Spinal cord (tissue), 10 donors: ENCODE measurements at places on chromosomes 5 and 9.

- no peak for DNase-seq
Observed at GRCh38 chr5:169809281-169809680, 171.0 kb downstream of the INSYN2B start.

GRCh38 chr5:53922508-53923498 lies 362.4 kb downstream of the NDUFS4 start:
- no peak for DNase-seq

- peak; percentile 50 for DNase-seq
Observed at GRCh38 chr5:13133951-13134350, 810.5 kb downstream of the DNAH5 start.

DNA sequence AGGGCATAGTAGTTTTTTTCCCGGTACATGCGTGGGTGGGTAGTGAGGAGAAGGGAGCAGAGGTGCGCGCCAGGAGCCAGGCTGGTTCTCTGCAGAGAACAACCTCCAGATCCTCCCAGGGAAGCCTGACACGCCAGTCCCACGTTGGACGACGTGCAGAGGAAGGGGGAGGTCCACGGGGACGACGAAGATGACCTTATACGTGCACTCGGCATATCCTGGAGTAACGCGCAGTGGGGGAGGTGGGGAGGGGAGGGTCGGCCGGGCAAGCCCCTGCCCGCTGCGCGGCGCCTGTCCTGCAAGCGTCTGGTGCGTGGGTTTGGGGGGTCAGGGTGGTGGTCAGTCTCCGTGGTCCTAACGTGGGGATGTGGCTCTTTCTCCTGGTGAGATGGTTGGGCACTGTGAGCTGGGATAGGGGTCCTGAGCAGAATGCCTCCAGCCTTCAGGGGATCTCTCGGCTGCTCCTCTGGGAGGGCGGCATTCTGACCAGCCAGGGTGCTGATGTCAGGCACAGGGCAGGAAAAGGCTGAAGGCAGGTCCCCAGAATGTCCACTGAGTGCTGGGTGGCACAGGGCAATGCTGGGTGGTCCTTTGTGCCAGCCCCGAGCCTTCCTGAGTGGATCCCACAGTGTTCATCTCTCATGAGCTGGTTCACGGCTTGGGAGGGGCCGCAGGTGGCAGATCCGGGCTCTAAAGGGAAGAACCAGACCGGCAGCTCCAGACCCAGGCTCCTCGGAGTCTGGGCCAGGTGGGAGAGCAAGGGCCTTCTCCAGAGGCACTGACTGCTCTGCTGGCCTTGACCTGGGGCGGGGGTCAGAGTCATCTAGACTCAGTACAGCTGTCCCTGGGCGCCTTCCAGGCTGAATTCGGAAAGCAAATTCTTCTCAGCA lies 10.5 kb upstream of the SCGB3A1 start:
- DNase-seq = no peak

DNA sequence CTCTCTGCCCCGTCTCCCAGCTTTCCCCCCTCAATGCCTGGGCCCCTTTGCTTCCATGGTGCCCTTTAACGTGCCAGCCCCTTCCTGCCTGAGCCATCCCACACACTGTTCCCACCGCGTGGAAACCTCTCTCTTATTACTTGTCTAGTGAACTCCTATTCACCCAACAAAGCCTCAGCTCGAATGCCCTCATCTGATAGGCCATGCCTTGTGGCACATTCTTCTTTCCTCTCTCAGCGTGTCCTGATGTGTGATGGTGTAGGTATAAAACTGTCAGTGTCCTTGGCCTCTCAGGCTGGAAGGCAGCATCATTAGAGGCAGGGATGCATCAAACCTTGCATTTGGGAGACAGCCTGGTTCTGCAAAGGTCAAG lies 152.3 kb downstream of the OLFM1 start:
- no peak for DNase-seq

DNA sequence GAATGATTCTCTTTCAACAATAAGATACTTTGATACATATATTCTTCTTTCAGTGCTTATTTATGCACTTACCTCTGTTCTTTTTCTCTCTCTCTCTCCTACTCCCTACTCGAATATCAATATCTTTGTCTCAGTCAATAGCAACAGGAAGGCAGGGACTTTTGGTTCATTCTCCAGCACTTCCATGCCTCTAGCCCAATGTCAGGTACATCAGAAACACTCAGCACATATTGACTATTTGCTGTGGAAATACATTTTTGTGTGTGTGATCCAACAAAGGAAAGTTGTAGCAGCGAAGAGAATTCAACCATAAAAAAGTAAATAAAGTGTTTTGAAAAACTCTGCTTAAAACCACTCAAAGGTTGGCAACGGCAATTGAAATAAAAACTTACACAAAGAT lies 12.6 kb downstream of the DIRAS2 start:
- DNase-seq = no peak

GRCh38 chr9:109109967-109110328 lies 9.8 kb downstream of the TMEM245 start:
- no peak for DNase-seq

DNA sequence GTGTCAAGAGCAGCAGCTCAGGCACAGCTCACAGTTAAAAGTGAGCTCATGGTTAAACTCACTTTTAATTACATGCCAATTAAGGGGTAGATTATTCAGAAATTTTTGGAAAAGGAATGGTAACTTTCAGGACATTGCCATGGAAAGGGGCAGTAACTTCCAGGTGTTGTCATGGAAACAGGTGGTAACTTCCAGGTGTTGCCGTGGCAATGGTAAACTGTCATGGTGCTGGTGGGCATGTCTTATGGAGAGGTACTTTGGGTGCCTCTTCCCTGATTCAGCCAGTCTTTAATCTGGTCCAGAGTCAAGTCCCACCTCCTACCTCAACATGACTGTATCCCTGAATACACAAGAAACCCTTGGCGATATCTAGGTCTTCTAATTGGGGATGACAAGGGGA lies 223.2 kb upstream of the TAS2R1 start:
- no peak for DNase-seq

- no peak for DNase-seq
Observed at GRCh38 chr9:129141066-129142041, 30.1 kb downstream of the PTPA start.

DNA sequence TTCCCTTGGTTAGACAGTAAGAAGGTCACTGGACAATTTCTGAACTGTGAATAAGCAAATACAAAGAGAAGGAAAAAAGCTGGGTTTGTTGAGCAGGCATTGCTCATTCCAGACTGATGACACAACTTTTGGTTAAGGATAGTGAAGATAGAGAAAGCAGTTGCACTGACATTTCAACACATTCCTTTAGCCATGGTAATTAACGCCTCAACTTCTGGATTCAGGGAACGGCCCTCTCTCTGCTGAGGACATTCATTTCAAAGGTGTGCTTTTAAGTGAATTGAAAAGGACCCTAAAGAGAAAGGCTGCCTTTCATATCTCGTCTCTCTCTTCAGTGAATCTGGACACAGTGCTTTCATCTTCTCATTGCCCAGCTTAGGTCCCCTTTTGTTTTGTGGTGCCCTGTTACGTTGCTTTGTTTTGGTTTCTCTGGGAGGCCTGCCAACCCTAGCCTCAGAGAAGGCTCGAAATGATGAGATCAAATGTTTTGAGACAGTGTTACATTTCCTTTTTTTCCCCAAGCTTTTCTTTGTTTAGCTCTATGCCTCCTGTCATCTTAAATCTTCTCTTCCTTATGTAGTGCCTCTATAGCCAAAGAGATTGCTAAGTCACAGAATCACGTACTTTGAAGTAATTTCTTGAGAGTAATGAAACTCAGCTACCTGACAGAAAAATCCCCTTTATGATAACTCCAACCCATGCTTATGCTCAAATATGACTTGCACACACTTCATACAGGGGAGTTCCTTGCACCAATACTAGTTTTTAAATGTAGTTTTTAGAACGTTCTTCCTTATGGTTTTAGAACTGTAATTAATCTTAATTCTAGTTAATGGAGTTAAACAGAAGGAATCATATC lies 94.4 kb upstream of the IFNE start:
- DNase-seq = no peak

GRCh38 chr9:84917366-84918070 lies 248.0 kb downstream of the NTRK2 start:
- peak; percentile 91 for DNase-seq

GRCh38 chr9:101671567-101671966 lies 66.9 kb downstream of the GRIN3A start:
- no peak for DNase-seq

DNA sequence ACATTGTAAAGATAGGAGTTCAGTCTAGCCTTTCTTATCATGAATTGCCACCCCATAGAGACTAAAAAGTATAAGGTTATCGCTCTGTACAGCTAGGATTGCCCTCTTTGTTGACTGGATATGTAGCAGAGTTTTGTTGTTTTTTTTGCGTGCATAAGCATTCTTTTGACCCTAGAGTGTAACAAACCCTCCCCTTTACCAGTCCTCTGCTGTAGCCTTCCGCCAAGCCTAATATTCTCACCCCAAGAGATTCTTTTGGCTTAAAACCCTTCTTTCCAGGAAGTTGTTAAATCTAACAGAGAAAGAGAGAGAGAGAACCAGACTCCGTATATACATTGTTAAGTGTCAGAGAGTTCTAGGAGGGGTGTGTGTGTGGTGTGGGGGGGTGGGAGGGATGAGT lies 113.9 kb downstream of the FGF1 start:
- DNase-seq = no peak

DNA sequence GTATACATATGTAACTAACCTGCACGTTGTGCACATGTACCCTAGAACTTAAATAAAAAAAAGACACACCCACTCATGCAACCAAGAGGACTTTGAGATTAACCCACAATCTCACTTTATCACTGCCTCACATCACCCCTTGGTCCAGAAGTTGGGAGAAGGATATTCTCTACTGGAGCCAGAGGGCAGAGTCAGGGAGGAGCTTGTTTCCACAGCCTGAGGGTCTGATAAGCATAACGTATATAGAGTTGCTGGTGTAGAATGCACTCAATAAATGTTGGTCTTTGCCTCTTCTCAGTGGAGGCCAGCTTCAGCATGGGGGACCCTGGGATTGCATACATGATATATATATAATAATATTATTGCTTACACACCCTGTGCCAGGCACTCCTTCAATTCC lies 10.1 kb downstream of the KCNV2 start:
- no peak for DNase-seq

GRCh38 chr9:105921057-105921726 lies 226.9 kb downstream of the TMEM38B start:
- DNase-seq = no peak

DNA sequence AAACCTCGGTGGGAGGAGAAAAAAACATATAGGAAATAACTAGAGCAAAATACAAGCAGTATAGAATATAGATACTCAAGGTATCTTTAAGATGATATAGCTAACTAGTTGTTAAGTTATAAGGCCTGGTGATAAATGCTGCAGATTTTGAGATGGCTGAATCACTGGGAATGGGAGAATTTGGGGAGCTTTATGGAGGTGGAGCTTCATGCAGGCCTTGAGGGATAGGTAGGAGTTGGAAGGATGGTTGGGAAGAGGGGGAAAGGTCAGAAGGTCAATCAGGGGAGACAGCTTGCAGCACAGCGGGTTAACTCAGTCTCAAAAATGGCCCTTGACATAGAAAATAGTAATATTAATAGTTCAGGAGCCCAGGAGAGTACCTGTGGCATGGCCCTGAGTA lies 34.8 kb downstream of the RAI14 start:
- no peak for DNase-seq

- no peak for DNase-seq
Observed at GRCh38 chr5:159681661-159682060, 234.6 kb upstream of the ADRA1B start.

DNA sequence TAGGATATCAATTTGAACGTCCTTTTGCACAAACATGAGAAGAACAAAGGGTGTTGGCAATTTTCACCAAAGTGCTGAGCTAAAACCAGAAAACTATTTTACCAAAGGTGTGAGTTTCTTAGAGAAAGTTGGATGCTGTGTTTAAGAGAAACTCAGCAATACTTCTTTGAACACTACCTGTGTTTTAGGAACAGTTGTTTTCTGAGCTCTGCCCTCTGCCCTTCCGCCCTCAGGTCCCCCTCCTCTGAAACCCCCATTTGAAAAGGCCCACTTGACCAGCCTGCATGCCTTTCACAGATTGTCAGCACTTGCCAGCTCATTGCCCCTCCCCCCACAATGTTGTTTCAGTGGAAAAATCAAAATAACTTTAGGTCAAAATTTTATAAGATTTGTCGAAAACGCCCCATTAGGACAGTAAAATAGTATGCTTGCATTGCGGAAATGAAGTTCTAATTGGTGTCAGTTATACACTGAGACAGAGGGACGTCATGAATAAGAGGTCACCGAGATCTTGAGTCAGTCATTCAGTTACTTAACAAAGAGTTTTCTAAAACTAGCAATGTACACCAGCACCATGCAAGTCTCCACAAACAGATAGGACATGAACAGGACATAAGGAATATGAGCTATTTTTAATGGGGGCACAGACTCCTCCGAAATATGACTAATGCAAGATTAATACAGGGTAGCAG lies 61.9 kb upstream of the IL7R start:
- no peak for DNase-seq

- DNase-seq = no peak
Observed at GRCh38 chr5:17004441-17005106, 68.5 kb upstream of the MYO10 start.

DNA sequence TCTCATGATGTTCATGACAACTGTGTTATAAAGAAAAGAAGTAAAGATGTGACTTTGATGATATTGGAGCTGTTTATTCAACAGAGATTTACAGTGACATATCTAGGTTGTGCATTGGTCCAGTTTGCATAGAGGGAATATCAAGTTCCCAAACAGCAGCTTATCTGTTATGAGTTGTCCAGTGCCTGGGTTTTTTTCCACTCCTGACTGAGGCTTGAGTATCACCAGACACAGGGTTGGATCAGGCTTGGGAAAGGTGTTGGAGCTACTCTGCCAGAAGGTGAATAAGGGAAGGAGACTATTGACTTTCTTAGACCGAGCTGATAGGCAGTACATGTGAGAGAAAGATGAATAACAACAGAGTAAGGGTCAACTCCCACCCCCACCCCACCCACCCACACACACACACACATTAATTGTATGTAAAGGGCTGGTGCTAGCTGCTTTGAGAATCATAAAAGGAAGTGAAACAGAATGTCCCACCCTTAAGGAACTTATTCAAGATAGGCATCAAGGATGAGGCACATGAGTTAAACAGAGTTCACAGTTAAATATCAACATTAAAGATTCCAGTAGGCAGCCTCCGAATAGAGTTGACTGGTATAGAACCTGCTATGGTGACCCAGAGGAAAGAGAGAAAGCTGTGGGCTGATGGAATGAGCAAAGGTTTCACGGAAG lies 33.0 kb upstream of the RASGRF2 start:
- DNase-seq = no peak

DNA sequence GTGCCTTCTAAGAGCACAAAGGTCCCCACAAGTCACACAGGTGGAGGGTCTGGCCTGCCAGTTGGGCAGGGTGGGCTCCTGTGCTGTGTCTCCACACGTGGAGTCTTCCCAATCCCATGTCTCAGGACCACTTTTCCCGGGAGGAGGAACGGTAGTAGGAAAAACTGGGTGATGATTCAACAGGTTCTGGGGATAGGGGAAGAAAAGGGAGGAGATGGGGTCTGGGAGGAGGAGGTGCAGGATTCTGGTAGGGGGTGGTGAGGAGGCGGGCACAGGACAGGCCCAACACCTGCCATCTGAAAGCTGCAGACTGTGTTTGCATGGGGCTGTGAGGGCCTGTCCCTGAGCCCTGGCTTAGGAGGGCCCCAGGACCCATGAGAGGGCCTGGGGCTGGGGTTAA lies 215.2 kb downstream of the HSPA4 start:
- DNase-seq = no peak

GRCh38 chr5:83099001-83099400 lies 21.7 kb downstream of the XRCC4 start:
- peak; percentile 8 for DNase-seq
